ENCODE measurements at places on chromosomes 1 and 21. TPM values are rescaled to one million over a fixed set of nuclear protein-coding genes. Genes with fewer than 3 reads are reported as not detected.

DNA sequence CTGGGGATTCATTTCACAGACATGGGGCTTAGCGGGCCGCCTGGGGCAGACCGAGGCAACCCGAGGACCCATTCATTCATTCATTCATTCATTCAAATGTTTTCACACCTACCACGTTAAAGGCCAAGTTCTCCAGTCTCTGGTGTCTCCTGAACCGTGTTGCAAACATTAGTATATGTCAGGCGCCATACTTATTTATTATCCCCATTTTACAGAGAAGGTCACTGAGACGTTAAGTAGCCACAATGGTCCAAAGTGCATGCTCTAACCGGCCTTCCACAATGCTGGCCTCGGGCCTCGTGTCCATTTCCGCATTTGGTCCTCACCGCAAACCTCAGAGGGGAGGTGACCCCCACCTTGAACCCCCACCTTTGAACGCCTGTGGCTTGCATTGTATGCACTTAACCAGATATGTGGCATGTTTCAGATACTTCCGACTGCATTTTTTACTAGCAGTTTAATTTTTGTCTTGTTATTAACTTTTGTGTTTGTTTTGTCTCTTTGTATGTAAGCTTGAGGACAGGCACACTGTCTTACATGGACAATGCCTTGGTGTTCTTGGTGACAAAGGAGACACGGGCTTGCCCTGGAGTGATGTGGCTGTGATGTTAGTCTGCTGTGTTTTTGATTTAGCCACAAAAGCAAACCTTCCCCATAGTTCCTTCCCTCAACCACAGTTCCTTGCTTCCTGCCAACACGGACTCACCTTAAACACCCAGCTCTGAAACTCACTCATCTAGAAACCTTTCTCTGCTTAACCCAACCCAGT, 1.2 kb upstream of the IFFO2 start:
- H3K4me3 ChIP-seq, result peak overlapping the region; percentile 84
- H3K27me3 ChIP-seq, result no peaks in the 10 kb centered on the region
- H3K36me3 ChIP-seq, result peaks cover 5% of the 10 kb centered on the region
- H3K27ac ChIP-seq, result no peak overlapping the region
- no peak for DNase-seq

GRCh38 chr1:35369922-35370671, 101.6 kb downstream of the ZMYM4 start:
- peak; percentile 85 for DNase-seq
- no peaks in the 10 kb centered on the region for H3K4me1 ChIP-seq
- no peak overlapping the region for H3K4me3 ChIP-seq
- H3K36me3 ChIP-seq, result peaks cover 2% of the 10 kb centered on the region
- H3K27me3 ChIP-seq, result no peaks in the 10 kb centered on the region
- H3K27ac ChIP-seq, result peak overlapping the region; percentile 17

GRCh38 chr1:33986390-33987095, 122.7 kb downstream of the HMGB4 start:
- peak; percentile 70 for DNase-seq
- no peak overlapping the region for H3K27ac ChIP-seq
- H3K4me3 ChIP-seq, result no peak overlapping the region
- no peaks in the 10 kb centered on the region for H3K27me3 ChIP-seq

- peaks cover 6% of the 10 kb centered on the region for H3K4me1 ChIP-seq
- H3K36me3 ChIP-seq, result no peaks in the 10 kb centered on the region
- H3K27ac ChIP-seq, result no peak overlapping the region
- H3K27me3 ChIP-seq, result no peaks in the 10 kb centered on the region
- peak; percentile 53 for DNase-seq
Observed at GRCh38 chr1:108823632-108824031, 33.3 kb downstream of the AKNAD1 start.

GRCh38 chr1:115545791-115546733, 95.7 kb upstream of the VANGL1 start:
- no peak for DNase-seq
- no peaks in the 10 kb centered on the region for H3K27me3 ChIP-seq
- no peaks in the 10 kb centered on the region for H3K36me3 ChIP-seq
- no peak overlapping the region for H3K27ac ChIP-seq

DNA sequence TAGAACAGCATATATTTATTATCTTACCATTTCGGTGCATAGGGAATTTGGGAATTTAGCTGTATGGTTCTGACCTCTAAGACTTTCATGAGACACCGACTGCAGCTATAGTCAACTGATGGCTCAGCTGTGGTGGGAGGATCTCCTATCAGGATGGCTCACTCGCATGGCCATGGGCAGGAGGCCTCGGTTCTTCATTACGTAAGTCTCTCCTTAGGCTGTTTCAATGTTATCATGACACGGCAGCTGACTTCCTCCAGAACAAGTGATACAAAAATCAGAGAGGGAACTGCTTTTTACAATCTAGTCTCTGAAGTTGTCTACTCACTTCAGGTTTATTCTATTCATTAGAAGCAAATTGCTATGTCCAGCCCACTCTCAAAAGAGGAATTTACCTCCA, 13.3 kb upstream of the CAPN8 start:
- no peaks in the 10 kb centered on the region for H3K36me3 ChIP-seq
- peaks cover under 1% of the 10 kb centered on the region for H3K4me1 ChIP-seq
- H3K27me3 ChIP-seq, result peaks cover 3% of the 10 kb centered on the region
- no peak overlapping the region for H3K4me3 ChIP-seq
- H3K27ac ChIP-seq, result no peak overlapping the region

DNA sequence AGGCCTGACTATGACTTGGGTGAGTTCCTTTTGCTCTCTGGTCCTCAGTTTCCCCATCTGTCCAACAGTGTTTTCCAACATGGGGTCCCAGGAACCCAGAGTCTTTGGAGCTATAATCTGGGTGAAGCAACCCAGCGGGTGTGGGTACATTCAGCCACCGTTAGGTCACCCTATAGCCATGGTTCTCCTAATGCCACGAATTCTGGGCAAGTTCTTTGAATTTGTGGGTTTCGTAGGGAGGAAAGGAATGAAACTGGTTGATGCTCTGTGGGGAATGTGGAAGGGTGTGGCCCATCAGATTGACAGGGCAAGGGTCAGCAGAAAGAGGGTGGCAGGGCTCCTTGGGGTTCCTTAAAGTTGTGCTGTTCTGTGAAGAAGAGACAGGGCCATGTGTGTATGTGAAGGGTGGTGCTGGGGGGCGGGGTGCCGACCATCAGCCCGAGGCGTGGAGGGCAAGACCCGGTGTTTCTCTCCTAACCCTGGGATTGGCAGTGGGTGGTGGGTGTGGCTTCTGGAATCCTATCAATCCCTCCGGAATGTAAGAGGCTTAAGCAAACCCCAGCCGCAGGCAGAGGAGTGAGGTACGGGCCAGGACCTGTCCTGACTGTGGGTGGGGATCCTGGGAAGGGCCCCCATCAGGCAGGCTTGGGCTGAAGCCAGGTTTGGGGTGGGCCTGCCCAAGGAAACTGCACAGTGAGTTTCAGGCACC, 35.5 kb upstream of the ZNF362 start:
- no peaks in the 10 kb centered on the region for H3K36me3 ChIP-seq
- no peaks in the 10 kb centered on the region for H3K27me3 ChIP-seq
- H3K4me1 ChIP-seq, result no peaks in the 10 kb centered on the region
- H3K4me3 ChIP-seq, result no peak overlapping the region

DNA sequence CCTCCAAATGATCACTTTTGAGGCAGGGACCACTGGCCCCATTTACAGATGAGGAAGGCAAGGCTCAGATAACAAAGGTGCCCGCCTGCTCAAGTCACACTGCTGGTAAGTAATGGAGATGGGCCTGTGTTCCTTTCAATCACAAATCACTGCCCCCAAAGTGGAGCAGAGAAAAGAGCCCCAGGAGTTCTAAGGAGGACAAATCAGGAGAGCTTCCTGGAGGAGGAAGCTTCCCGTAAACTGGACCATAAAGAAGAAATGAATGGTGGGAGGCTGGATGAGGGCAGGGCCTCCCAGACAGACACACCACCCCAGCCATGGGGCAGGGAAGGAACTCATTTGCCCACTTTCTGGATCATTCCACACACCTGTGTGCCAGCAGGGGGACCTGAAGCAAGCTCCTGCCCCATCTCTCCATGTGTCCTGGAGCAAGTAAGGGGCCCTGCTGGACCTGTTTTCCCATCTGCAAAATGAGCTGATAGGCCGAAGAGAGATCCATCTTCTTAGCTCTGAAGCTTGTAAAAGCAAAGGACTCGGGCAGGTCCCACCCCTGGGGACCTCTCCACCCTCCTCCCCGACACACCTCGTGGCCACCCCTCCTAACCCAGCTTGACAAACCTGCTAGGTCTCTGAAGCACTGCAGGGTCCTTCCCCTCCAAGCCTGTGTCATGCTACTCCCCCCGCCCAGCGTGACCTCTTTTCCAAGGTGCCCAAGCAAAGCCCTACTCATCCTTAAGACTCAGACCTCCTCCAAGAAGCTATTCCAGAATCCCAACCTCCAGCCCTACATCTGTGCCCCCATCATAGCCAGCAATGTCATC, 5.5 kb downstream of the LAPTM5 start:
- no peaks in the 10 kb centered on the region for H3K27me3 ChIP-seq
- peaks cover 48% of the 10 kb centered on the region for H3K4me1 ChIP-seq
- no peaks in the 10 kb centered on the region for H3K36me3 ChIP-seq
- no peak overlapping the region for H3K27ac ChIP-seq

DNA sequence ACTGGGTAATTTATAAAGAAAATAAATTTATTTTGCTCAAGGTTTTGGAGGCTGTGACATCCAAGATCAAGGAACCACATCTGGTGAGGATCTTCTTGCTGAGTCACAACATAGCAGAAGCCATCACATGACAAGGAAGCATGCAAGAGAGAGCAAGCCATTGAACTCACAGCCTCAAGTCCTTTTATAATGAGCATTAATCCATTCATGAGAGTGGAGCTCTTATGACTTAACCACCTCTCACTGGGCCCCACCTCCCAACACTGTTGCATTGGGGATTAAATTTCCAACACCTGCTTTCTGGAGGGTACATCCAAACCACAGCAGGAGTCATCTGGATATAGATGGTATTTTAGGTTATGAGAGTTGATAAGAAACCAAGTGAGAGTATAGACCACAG, 20.6 kb upstream of the EGLN1 start:
- H3K27ac ChIP-seq, result no peak overlapping the region
- no peak for DNase-seq
- no peaks in the 10 kb centered on the region for H3K36me3 ChIP-seq
- no peaks in the 10 kb centered on the region for H3K4me1 ChIP-seq
- no peaks in the 10 kb centered on the region for H3K27me3 ChIP-seq
- no peak overlapping the region for H3K4me3 ChIP-seq

DNA sequence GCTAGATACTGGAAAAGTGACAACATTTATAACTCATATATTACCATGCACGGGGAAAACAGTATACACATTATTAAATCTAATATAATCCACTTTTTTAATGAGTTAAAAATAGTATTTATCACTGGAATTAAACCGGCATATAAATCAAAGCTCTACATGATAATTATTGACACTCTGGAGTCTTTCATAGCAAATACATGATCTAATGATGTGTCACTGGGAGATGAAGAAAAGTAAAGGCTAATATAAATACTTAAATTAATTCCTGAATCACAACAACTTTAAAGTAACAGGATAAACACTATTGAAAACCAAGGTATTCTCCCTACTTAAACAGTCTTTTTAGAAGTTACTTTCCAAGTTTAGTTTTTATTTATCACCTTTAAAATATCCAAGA, 52.4 kb upstream of the ASPM start:
- no peak for DNase-seq
- peak overlapping the region; percentile 7 for H3K4me3 ChIP-seq
- H3K27ac ChIP-seq, result no peak overlapping the region

DNA sequence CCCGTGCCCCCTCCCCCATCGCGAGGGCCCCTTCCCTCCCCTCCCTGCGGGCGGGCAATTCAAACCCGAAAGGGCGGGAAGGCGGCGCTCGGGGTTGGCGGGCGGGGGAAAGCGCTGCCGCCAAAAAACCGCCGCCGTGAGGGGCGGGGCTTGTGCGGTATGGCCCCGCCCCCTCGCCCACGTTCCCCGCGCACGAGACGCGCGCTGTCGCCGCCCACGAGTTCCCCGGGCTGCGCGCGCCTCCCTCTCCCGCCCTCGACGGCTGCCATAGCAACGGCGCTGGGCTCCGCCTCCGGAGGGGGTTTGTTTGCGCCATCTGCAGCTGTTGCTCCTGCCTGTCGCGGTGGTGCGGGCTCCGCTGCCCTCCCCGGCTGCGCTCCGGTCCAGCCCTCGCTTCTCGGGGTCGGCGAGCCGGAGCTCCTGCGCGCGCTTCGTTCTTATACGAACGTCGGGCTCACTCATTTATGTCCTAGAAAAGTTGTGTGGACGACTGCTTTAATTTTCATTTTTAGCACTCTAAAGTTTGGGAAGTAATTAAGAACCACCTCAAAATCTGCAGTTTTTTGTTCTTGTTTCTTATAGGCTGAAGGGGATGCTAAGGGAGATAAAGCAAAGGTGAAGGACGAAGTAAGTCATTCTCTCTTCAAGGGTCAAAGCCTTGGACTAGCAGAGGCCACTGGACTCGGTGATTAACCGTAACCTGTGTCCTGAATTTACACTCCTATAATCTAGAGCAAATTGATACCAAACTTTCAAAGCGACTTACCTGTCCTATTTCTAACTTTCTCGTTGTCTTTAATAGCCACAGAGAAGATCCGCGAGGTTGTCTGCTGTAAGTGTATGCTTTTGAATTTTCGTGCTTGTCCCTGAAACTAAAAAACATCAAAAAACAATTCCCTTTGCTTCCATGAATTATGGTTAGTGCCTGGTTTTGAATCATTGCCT, 933 bp downstream of the HMGN2 start:
- peak overlapping the region; percentile 71 for H3K4me3 ChIP-seq
- H3K27ac ChIP-seq, result peak overlapping the region; percentile 93
- peaks cover 29% of the 10 kb centered on the region for H3K4me1 ChIP-seq
- peaks cover 11% of the 10 kb centered on the region for H3K36me3 ChIP-seq
- DNase-seq, result peak; percentile 78

The OR10J1 gene
- not detected for total RNA-seq

The VASH2 gene
- 10.3 TPM for total RNA-seq
